ENCODE measurements at places on chromosomes 7 and 10. TPM values are rescaled to one million over a fixed set of nuclear protein-coding genes. Genes with fewer than 3 reads are reported as not detected.

The AHR gene
- total RNA-seq = 85.4 TPM

DNA sequence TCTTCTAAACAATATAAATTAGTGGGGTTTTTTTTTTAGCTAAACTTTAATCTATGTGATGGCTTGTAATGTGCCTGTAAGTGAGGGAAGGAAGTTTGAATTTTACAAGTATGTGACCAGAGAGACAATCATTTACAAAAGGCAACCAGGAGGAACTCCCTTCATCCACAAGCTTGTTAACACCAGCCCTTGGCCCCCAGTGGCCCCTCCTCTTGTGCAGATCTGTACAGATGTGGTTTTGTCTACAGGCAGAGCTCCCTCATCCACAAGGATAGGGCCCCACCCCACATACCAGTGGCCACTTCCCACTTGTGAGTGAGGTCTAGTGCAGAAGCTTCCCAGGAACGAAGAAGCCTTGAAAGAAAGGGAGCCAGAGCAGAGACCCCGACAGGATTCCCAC, 234.1 kb upstream of the KMT2E start:
- no peak for DNase-seq

DNA sequence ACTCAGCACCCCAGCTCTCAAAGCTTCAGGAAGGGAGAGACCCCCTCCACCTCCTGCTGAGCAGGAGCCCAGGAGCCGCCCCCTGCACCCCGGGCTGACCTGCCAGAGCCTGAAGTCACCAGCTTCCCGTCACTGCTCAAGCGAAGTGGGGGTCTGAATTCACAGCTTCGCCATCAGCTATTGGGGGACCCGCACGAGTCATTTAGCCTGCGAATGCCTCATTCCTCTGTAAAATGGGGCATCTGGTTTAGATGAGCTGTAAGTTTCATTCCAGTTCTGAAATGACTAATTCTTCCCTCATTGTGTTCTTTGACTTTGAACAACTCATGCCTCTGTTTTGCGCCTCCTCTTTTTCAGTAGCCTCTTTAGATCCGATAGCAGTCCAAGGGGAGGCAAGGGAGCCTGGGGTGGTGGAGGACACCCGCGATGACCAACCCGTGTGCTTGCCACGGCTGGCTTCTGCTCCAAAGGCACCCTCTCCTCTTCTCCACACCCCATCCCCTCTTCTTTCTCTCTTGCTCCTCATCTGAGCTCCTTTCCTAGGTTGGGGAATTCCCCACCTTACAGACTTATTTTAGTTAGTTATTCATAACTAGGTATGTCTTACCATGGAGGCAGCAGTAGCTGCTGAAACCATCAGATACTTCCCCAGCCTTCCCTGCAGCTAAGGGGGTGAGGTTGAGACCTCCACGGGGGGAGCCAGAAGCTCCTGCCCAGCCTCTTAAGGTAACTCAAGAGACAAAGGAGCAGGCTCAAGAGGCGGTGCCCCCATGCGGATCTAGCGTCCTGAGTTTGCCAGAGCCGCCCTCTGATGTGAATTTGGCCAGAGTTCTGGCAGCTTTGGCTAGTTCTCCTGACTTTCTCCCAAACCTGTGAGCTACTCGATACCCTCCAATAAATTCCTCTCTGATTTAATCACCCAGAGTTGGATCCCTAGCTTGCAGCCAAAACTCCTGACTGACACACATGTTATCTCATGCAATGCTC, 47.7 kb downstream of the RBM17 start:
- no peak for DNase-seq

- peak; percentile 88 for DNase-seq
Measured at GRCh38 chr10:97543025-97543546, 29.5 kb upstream of the ANKRD2 start.

All from dermis microvascular lymphatic vessel endothelial cell (primary cell).